ENCODE measurements at places on chromosomes 7 and 10. TPM values are rescaled to one million over a fixed set of nuclear protein-coding genes. Genes with fewer than 3 reads are reported as not detected.

The FAM13C gene
- polyA plus RNA-seq, result not detected

The CYP3A5 gene
- 0.45 TPM for polyA plus RNA-seq

The SPACDR gene
- 0.26 TPM for polyA plus RNA-seq

- DNase-seq, result no peak
These were observed 58.3 kb upstream of the NKX6-2 start for GRCh38 chr10:132844069-132844809.

DNA sequence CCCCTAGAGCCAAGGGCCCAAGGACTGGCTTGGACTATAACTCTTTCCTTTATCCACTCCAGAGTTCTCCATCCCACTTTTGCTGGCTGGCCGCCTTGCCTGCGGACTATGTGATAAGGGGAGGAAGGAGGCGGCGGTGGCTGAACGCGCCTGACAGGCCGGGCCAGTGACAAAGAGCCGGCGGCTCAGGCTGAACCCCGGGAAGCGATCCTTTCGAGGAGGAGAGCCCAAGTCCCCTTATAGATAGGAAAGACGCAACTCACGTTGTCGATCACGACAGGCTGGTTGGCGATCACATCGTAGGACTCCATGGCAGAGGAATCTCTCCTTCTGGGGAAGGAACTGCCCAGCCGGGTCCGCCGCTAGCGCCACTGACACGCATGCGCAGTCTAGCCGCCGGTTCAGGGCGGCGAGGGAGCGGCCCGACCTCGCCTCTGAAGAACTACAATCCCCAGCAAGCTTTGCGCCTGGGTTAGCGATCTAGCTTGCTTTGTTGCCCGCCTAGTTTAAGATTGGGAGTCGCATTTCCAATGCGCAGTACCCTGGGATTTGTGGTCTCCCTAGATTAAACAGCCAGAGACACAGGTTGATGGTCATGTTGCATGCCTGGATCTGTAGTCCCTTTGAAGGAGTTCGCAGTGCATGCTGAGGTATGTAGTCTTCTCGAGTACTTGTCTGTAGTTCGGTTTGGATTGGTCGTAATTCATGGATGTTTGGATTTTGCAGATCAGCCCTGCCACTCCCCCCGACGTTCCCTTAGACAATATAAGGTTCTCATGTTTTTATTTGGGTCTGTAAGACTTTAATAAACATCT lies at the start of gene ACTR1A:
Gene ACTR1A (minus strand): TSS at position 376 of the 815 bp plus-strand sequence. CDS start 65 bp downstream, at position 311.
- DNase-seq, result peak; percentile 98

DNA sequence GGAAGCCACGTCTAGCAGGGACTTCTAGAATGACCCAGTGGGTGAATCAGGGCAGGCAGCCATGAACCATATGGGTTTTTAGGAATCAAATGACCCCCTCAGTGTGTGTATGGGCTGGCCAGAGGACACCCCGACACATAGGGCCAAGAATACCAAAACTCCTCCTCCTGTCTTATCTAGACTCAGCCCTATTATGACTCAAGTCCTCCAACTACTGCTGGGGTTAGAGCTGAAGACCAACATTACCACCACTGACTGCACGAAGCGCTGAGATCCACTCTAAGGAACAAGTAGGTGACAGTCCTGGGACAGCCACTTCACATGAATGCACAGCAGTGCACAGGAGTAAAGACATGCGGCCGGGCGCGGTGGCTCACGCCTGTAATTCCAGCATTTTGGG lies 11.5 kb upstream of the SVOPL start:
- no peak for DNase-seq

DNA sequence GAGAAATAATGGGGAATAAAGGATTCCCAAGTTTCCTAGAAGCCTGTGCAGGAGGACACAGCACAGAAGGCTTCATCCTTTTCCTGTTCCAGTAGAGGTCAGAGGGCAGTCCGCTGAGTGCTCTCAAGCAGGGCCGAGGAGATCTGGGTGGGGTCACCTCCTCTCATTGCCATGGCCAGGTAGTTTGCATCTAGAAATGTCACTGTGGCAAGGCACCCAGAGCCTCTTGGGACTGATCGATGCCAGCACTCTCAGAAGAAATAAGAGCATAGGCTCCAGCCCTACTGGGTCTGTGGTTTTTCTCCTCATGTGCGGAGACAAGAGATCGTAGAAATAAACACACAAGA lies 7.9 kb downstream of the NUB1 start:
- DNase-seq, result no peak

DNA sequence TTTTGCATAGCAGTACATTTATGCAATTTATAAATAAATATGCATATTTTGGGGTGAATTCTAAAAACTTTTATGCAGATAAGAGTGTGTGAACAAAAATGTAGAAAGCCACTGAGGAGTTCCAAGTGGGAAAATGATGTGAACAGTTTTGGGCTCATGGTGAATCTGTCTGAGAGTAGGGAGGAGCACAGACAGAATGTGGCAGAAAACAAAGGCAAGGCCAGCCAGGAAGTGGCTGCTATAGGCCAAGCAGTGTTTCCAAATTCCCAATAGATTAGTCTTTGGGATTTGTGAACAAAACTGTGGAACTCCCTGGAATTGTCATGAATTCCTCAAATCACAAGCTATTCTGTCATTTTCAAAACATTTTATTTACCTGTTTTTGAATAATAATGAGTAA lies 73.6 kb upstream of the AMPH start:
- DNase-seq, result no peak

DNA sequence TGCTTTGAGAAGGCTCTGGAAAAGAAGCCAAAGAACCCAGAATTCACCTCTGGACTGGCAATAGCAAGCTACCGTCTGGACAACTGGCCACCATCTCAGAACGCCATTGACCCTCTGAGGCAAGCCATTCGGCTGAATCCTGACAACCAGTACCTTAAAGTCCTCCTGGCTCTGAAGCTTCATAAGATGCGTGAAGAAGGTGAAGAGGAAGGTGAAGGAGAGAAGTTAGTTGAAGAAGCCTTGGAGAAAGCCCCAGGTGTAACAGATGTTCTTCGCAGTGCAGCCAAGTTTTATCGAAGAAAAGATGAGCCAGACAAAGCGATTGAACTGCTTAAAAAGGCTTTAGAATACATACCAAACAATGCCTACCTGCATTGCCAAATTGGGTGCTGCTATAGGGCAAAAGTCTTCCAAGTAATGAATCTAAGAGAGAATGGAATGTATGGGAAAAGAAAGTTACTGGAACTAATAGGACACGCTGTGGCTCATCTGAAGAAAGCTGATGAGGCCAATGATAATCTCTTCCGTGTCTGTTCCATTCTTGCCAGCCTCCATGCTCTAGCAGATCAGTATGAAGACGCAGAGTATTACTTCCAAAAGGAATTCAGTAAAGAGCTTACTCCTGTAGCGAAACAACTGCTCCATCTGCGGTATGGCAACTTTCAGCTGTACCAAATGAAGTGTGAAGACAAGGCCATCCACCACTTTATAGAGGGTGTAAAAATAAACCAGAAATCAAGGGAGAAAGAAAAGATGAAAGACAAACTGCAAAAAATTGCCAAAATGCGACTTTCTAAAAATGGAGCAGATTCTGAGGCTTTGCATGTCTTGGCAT lies 4.8 kb downstream of the IFIT2 start:
- DNase-seq, result no peak

GRCh38 chr7:38878694-38879457 lies 30.1 kb downstream of the VPS41 start:
- DNase-seq, result no peak

Data from CD4-positive, alpha-beta memory T cell (primary cell).